Naive thymus-derived CD4-positive, alpha-beta T cell (primary cell): ENCODE measurements at places on chromosomes 3 and 15. TPM values are rescaled to one million over a fixed set of nuclear protein-coding genes. Genes with fewer than 3 reads are reported as not detected.

DNA sequence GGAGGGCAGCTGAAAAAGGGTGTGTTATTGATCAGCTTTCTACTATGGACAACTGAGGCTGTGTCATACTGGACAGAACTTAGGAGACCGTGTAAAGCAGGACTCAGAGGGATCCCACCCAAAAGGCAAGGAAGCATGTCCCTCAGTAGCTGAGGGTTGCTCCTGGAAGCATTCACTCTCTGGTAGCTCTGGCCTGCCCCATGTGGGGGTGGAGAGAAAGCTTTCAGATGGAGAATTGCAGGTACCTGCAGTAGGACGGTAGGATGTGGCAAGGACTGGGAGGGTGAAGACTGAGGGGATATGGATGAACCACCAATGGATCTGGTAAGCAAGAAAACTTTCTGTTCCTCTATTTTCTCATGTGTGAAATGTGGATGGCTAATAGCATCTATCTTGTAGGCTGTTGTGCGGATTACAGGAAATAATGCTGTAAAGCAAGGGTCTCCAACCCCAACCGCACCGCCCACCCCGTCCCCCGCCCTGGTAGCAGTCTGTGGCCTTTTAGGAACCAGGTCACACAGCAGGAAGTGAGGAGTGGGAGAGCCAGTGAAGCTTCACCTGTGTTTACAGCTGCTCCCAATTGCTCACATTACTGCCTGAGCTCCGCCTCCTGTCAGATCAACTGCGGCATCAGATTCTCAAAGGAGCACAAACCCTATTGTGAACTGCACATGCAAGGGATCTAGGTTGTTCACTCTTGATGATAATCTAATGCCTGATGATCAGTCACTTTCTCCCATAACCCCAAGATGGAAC lies 157.7 kb upstream of the PROK2 start:
- H3K27ac ChIP-seq: no peak overlapping the region
- DNase-seq: no peak
- H3K4me1 ChIP-seq: no peaks in the 10 kb centered on the region
- H3K36me3 ChIP-seq: no peaks in the 10 kb centered on the region

GRCh38 chr15:82177291-82178010 lies 85.1 kb downstream of the EFL1 start:
- H3K4me3 ChIP-seq: no peak overlapping the region
- no peaks in the 10 kb centered on the region for H3K36me3 ChIP-seq
- no peaks in the 10 kb centered on the region for H3K4me1 ChIP-seq
- H3K27ac ChIP-seq: no peak overlapping the region
- DNase-seq: no peak
- H3K27me3 ChIP-seq: no peaks in the 10 kb centered on the region

The PP2D1 gene
- not detected for total RNA-seq

DNA sequence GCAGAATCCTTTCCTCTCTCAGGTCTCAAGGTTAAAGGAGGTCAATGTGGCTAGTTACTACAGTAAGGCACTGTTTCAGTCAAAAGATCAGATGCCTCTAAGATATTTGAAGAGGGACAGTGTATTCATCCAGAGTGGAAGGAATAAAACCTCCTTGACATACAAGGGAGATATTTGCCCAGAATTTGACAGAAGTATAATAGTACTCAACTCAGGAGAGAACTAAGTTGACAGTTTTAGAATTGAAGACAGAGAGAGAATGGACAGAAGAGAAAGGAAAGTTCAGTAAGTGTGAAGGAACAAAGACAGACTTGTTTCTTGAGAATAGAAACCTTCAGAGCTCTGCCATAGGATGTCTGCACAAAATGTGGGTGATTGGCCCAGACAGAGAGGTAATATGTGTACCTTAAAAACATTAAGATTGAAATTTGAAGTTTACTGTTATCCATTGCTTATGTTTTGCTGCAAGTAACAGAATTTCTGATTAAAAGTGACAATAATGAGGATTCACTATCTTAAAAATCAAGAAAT lies 507.1 kb downstream of the IGSF11 start:
- H3K36me3 ChIP-seq: no peaks in the 10 kb centered on the region
- no peaks in the 10 kb centered on the region for H3K4me1 ChIP-seq
- no peak for DNase-seq
- H3K27ac ChIP-seq: no peak overlapping the region

The VILL gene
- 28.9 TPM for total RNA-seq

DNA sequence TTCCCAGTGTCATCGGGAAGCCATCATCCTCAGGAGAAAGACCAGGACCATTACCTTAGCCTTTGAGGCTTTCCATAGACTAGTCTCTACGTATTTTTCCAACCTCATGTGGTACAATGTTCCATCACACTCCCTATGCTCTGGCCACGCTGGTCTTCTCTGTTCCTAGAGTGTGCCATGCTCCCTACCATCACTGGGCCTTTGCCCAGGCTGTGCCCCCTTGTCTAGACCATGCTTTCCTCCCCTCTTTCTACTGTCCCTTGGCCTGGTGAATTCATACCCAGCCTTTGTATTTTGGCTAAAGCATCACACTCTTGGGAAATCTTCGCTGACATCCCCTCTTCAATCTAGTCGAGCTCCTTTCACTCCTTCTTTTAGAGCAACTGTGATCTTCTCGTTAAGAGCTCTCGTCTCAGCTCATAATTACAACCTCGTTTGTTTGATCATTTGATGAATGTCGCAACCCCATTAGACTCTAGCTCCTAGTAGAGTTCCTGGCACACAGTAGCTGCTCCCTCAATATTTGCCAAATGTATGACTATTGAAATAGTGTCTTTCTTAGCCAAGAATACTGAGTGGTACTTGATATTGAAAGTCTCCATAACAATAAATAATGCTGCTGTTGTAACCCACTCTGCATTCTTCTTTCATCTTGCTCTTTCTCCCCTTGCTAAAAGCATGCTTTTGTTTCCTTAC lies 100.2 kb upstream of the FAM3D start:
- H3K36me3 ChIP-seq: no peaks in the 10 kb centered on the region
- no peak overlapping the region for H3K4me3 ChIP-seq
- no peak for DNase-seq
- H3K27ac ChIP-seq: no peak overlapping the region

DNA sequence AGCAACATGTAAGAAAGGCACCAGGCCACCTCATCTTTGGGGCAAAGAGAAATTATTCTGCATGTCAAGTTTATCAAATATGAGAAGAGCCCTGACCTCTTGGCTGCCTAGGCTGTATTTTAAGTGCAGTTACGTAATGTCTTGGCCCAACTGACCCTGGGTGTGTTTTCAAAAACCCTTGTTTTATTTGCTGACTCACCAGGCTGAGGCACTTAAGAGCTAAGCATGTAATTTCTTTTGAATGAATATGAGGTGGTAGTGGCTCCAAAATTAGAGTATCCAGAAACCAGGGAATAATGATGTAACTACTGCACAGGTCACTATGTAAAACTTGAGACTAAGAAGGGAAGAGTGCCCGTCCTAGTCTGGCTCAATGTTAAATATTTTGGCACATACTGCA lies 24.3 kb downstream of the PGPEP1L start:
- DNase-seq: no peak

The HIGD2B gene
- total RNA-seq: 0.64 TPM
